Pulmonary artery endothelial cell (primary cell): ENCODE measurements at places on chromosomes 6 and 20. TPM values are rescaled to one million over a fixed set of nuclear protein-coding genes. Genes with fewer than 3 reads are reported as not detected.

NFATC2 gene
- 1.6 and 1.7 TPM in 2 replicates for total RNA-seq

EDEM2 gene
- 86.0 and 95.5 TPM in 2 replicates for total RNA-seq

GRCh38 chr6:161963634-161964234 lies 689.9 kb upstream of the AGPAT4 start:
- DNase-seq, result no peak

FUT9 gene
- under 0.01 TPM in 1 of 2 replicates, not detected in the other for total RNA-seq

DNA sequence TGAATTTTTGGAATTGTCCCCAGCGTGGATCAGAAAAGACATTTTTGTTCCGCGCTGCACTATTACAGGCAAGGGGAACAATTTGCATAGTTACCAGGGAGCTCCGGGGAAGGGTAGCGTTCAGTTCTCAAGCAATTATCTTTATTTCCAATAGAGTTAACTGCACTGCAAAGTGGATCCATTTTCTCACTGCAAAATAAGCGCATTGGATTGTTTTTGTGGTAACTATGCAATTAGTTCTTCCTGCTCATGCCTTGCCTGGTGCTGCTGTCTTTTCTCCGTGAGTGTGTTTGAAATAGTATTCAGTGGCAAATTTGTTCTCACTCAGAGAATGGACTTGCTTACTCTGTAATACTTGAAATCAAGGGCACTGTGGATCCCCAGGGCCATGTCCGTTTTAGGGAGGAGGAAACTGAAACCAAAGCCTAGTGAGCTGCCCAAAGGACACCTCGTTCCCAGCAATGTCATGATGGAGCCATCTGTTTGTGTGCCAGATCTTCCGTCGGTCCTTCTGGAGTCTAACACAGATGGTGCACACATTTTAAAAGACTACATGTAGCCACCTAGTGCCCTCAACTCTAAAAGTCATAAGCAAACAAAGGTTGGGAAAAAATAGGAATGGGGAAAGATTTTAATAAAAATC lies 7.4 kb upstream of the PCK1 start:
- DNase-seq, result no peak

LRFN2 gene
- not detected in 2 replicates for total RNA-seq

DNA sequence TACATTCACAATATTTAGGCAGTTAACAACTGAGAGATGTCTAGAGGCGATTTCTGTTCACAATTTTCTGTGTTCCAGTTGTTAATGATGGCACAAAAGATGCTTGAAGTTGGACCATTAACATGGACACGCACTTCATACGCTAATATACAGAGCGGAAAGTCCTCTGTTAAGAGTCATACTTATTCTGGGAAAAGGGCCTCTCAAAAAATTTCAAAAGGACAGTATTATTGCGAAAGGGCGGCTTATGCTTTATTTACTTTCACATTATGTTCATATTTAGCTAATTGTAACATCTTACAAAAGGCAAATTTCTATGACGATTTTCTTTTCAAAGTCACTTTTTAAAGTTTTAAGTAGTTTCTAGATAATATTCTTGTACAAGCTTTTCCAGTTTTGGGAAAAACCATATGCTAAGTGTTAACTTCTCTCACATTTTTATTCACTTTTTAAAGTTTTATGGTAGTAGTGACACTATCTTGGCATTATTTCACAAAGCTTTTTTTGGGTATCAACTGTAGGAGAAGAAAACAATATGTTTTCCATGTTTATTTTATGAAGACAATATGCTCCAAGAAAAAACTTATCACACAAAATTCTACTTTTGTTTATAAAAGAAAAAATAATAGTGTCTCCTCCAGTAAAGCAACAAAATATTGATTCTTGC lies 62.3 kb downstream of the MAP7 start:
- DNase-seq, result no peak

- DNase-seq, result no peak
Measured at GRCh38 chr6:193180-193579, 99.1 kb upstream of the DUSP22 start.
